ENCODE measurements at places on chromosomes 7 and 10.

DNA sequence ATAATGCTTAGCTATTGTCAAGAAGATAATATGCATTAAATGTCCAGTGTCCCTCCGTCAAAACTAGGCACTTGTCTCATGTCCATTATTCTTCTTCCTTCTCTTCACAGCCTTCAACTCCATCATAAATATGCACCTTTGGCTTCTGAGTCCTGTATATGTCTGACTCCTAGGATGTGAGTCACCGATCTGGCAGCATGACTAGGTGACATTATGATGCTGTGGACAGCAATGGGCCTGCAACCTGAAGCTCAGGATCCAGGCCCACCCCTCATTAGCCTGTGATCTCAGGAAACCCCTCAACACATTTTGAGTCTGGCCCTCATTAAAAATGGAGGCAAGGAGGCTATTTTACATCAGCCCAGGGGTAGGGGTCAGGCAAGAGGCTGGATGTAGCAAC, 362.5 kb upstream of the ZMIZ1 start:
- DNase-seq = no peak

DNA sequence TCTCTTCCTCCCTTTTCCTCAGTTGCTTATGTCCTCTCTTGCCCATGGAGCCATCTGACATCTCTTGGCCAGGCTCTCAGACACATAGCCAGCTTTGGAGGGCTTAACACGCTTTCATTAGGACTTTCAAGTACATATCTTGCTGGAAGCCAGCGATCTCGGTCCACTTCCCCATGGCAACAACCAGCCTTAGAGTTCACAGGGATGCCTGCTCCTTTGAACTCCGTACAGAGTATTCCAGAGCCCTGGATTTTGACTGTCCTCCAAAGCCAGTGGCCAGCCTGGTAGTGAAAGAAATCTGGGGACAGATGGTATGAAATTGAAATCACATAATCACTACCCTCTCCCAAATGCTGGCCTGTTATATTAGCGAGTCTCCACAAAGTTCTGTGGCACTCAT, 370.5 kb upstream of the NPVF start:
- no peak for DNase-seq

DNA sequence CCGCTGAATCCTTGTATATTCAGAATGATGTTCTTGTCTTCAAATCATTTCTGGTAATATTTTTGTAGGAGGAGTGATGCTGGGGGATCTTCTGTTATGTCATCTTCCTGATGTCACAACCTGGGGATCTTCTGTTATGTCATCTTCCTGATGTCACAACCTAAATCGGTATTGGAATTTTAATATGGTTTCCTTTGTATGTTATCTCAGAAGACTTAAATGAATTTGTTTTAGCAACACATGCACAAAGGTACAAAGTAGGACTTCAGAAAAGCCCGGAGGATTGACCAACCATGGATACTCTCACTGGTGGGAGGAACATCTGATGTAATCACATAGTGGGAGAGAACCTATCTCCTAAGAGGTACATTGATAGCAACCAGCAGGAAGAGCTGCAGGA, 9.1 kb upstream of the AOAH start:
- no peak for DNase-seq

GRCh38 chr7:55470261-55470660, 102.0 kb downstream of the VOPP1 start:
- DNase-seq = no peak

- no peak for DNase-seq
Observed at GRCh38 chr7:6448943-6449543, 1.3 kb upstream of the DAGLB start.

- DNase-seq = no peak
Observed at GRCh38 chr10:99431190-99431760, 851 bp upstream of the GOT1 start.

DNA sequence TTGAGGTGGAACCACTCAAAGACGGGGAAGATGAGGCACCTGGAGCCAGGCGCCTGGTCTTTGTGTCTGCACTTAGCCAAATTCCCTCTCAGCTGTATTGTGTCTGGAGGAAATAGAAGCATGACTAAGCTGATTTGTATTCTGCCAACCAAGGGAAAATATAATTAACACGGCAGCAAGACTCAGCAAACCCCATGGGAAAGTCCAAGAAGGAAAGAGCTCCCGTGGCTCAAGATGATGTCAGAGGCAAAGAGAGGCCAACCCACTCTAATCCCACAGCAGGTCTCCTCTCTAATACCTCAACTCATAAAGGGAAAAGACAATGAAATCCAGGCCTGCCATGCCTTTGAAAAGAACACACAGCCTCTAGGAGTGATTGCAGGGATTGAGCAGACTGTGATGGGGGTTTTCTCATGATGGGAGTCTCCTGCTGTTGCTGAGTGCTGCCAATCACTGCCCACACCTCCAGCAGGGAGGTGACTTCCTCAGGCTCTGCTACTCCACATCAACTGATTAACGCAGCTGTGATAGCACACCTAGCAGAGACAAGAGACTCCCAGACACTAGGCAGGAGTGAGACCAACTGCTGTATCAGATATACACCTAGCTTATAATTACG, 255.5 kb upstream of the C7orf33 start:
- DNase-seq = peak; percentile 54

- no peak for DNase-seq
Observed at GRCh38 chr10:30763918-30764317, 134.4 kb upstream of the LYZL2 start.

DNA sequence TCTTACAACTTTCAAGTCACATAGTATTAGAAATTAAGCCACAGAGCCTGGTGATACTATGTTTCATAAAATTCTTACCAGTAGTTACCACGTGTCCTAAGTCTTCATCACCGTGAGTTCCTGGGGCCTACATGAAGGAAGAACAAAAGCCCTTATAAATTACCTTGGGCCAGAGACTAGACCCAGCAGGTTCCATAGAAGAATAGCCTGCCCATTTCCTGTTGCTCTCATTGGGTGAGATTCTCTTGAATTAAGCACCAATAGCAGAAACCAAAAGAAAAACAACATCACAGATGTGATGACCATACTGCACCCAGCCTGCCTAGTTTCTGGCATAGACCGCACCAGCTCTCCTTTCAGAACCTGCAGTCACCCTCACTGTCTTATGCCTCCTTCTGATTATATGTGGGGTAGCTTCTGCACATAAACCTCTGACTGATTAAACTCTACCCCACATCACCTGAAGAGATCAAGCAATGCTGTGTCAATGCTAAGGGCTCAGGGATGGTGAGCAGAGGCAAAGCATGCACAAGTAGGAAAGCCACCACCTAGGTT, 18.0 kb upstream of the SEM1 start:
- DNase-seq = no peak

DNA sequence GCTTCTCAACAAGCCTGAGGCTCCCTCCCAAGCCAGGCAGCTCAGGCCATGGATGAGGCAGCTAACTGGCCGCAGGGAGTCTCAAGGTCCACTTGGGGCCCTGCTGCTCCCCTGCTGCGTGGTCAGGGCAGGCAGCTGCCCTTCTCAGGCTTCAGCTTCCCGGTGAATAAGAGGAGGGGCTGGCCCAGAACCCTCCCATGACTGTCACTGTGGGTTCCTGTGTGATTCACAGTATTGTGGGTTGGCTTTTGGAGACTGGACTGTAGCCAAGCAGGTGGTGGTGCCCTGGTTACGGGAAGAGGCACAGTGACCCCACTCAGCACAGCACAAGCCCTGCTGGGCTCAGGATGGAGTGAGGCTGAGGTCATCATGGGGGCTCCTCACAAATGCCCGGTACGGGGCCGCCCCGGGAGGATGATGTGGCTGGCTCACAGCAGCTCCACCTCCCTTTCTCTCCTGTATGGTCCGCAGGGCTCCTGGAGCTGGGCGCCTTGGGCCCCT, 189.8 kb downstream of the HECW1 start:
- no peak for DNase-seq

GRCh38 chr10:10878963-10879362, 138.7 kb upstream of the CELF2 start:
- no peak for DNase-seq

DNA sequence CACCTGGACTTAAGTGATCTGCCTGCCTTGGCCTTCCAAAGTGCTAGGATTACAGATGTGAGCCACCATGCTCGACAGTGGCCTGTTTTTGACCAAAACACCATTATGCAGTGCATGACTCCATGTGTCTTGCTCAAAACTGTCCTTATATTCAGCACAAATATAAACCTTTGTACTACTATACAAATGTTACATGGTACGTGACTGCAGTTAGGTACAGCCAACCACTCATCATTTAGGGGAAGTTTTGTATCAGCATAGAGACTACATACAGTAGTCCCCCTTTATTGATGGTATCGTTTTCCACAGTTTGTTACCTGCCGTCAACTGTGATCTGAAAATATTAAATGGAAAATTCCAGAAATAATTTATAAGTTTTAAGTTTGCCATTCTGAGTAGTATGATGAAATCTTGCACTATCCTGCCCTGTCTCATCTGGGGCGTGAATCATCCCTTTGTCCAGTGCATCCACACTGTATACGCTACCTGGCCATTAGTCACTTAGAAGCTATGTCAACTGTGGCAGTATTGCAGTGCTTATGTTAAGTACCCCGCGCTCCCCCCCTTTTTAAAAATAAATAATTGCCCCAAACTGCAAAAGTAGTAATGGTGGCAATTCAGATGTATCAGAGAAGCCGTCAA, 23.3 kb upstream of the ZNF282 start:
- DNase-seq = no peak

- DNase-seq = no peak
Observed at GRCh38 chr10:2861632-2862210, 205.6 kb upstream of the PFKP start.

- DNase-seq = peak; percentile 39
Observed at GRCh38 chr10:67115972-67116371, 190.1 kb downstream of the LRRTM3 start.

DNA sequence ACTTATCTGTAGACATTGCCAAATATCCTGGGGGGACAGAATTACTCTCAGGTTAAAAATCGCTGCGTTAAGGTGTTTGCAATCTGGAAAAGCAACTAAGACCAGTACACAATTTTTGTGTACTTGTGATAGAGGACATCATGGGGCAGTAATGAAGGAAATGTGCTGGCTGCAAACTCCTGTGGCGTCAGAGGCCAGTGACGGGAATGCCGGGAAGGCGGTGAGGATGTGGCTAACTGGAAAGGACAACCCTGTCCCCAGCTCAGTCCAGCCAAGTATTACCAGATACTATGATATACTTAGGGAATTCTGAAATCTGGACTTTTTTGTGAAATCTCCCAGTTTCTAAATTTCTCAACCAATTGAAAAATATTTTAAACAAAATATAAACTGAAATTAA, 103.1 kb upstream of the NANOS1 start:
- no peak for DNase-seq

DNA sequence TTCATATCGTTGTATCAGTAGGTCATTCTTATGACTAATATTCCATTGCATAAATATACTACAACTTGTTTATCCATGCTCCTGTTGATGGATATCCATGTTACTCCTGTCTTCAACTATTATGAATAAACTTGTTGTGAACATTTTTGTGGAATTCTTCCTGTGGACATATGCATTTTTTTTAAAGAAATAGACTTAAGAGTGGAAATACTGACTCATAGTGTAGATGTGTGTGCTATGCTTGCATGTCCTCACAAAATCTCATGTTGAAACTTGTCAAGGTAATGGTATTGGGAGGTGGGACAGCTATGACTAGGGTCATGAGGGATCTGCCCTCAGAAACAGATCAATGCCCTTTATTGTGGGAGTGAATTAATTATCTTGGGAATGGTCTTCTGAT, 240.5 kb upstream of the PRSS58 start:
- no peak for DNase-seq

DNA sequence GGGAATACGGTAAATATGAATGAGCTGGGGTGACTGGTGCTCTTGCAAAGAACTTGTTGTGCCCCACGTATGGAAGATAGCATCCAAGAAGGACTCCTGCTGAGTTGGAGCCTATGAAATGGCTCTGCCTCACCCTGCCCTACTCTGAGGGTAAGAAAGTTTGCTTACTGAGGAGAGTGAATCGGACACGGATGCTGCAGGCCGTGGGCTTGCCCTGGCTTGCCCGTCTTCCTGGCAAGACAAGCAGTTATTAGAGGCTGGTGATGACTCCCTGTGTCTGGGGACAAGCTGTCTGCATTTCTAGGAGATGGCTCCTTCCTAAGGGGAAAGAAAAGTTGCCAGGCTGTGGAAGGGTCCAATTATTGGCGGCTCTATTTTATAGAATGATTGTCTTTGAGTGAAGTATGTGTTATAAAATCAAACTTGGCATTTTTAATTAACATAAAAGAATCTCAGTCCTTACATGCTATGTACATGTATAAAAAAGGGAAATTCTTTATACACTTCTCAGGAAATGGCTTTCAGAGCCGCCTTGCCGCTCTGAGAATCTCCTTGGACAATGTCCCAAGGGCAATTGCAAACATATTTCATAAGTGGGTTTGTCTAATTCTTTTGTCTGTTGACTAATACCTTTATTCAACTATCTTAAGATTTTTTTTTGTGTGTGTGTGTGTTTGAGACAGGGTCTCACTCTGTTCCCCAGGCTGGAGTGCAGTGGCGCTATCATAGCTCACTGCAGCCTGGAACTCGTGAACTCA, 64.6 kb downstream of the CYP26A1 start:
- no peak for DNase-seq

DNA sequence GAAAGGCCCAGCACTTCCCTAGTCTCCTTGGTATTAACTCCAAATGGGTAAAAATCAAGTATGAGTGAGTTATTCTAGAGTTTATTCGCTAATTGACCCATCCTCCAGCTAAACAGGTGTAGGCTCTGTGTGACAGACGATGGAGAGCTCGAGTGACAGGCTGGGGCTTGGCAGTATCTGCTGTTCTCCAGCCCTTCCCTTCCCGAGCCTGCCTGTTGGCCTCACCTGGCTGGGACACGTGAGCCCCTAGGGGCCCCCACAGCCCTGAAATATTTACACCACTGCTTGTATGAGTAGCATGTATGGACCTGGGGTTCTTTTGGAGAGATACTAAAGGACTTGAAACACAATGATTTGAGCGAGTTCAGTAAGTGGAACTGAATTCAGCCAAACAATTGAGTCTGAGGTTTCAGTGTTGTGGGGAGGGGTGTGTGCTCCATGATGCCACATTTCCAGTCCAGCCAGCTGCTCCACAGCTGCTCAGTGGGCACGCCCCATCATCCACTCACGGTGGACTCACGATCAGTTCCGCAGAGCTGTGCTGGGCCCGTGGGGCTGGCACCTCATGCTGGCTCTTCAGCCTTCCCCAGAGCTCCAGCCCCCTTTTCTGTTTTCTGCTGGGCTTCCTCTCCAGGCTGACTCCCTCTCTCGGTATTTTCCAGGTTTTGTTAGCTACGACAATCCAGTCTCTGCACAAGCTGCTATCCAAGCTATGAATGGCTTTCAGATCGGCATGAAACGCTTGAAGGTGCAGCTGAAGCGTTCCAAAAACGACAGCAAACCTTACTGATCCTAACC, 283.0 kb downstream of the USP6NL start:
- no peak for DNase-seq

Measured in fibroblast of skin of left biceps (primary cell).